Amygdala (tissue), 56 donors: ENCODE measurements at places on chromosomes 16 and 17.

- DNase-seq: no peak
Observed at GRCh38 chr17:17951524-17951923, 20.7 kb downstream of the TOM1L2 start.

DNA sequence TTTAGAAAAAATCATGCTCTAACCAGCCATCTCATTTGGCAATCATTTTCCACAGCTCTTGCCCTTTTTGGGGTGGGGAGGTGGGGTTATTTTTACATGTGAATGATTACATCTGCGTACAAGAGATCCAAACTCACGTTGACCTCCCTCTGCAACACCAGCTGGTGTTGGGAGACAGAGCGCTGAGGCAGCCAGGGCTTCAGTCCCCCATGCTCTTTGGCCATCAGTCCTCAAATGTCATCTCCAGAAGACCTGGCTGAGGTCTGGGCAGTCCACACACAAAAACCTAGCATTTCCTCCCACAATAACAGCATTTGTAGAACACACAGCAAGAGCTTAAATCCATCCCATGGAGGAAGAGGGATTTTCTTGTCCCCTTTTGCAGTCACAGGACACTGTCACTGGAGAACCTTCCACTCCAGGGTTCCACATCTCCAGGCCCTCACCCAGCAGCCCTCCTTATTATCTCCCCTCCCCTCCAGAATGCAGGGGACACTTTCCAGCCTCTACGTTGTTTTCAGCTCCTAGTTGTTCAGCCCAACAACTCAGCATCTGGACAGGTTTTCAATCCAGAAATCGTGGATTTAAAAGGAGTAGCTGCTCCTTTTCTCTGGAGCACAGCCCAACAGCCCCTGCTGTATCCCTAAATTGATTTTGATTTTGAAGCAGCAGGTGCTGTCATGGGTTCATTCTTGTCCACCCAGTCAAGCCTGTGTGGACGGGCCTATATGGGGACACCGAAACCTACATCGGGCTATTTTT is 21.1 kb downstream of the MEOX1 start:
- no peak for DNase-seq

- DNase-seq: no peak
Observed at GRCh38 chr16:20940871-20941635, 40.5 kb downstream of the LYRM1 start.

GRCh38 chr17:53234138-53234537 is 588.6 kb upstream of the KIF2B start:
- DNase-seq: no peak

- DNase-seq: no peak
Observed at GRCh38 chr17:52368886-52369285, 210.4 kb upstream of the CA10 start.

DNA sequence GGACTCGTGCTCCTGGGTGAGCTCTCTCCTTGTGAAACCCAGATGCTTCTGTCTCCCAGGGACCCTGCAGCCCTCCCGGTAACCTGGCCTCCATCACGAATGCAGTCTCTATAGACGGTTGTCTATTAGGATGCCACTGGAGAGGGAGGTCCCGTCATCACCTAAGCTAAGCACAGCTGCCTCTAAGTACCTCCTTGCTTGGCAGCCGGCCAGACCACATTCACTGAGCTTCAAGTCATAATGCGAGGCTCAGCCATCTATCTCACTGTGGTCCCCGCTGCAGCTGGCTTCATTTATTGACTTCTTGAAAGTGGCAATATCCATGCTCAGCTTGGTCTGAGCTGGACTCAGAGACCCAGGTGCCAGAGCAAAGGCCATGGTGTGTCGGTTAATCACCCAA is 74.5 kb upstream of the HSBP1 start:
- no peak for DNase-seq

- DNase-seq: no peak
Observed at GRCh38 chr17:81083125-81083765, 48.3 kb downstream of the BAIAP2 start.

- no peak for DNase-seq
Observed at GRCh38 chr17:37637956-37638355, 5.3 kb downstream of the DDX52 start.

- DNase-seq: no peak
Observed at GRCh38 chr17:50370052-50370451, 2.9 kb downstream of the MRPL27 start.

DNA sequence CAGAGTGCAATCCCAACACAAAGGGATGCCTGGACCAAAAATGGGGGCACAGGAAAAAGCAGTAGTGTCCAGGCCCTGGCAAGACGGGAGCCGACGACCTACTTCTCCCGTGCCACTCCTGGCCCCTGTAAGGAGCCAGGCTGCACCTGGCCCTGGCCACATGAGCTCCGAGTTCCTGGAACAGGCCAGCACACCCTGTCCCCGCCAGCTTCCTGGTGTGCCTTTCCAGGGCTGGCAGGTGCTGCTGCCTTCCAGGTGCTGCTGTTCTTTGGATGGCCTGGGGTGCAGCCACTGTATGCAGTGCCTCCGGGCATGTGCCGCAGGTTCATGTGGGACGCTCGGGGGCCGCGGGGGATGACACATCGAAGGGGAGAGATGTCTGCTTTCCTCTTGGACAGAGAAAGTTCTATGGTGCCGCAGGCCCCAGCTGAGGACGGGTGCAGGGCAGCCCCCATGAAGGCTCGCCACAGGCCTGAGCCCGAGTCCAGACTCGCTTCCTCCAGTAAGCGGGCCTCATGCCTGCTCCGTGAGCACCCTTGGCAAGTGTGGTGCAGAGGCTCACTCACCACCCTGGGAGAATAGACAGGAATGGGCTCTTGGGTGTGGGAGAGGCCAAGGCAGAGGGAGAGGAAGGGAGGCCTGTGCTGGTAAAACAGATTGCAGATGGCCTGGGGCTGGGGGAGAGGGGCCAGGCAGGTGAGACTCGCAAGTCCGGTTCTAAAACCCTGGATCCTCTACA is 54.7 kb upstream of the FASN start:
- no peak for DNase-seq

GRCh38 chr16:82156761-82157533 is 13.1 kb downstream of the MPHOSPH6 start:
- DNase-seq: no peak

DNA sequence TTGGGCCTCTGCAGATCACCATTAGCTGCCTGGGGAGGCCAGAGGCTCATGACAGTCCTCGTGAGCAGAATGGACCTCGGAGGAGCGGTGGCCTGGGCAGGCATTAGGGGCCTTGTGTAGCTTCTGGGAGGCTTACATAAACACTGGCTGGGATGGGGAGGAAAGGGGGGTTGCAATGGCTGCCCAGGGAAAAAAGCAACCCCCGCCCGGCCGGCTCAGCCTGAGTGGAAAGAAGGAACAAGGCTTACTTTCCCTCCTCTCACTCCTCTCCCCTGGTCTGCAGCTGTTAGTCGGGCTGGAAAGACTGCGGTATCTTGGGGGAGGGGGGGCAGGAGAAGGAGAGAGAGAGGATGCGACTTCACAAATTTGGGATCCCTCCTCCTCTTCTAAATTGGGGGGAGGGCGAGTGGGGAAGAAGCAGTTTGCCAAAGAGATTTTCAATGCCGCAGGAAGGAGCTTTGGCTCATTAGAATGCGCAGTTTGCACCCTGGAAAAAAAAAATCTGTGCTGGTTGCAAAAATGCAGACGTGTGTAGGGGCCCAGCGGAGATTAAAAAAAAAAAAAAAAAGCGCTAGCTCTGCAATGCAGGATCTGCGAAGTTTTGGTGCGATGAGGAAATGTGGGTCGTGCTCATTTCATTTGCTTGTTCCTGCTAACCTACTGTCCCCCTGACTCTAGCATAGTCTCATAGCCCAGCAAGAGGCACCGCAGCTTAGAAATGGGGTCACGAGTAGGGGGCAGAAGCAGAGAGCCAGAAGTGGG is 6.6 kb upstream of the NR1D1 start:
- no peak for DNase-seq

DNA sequence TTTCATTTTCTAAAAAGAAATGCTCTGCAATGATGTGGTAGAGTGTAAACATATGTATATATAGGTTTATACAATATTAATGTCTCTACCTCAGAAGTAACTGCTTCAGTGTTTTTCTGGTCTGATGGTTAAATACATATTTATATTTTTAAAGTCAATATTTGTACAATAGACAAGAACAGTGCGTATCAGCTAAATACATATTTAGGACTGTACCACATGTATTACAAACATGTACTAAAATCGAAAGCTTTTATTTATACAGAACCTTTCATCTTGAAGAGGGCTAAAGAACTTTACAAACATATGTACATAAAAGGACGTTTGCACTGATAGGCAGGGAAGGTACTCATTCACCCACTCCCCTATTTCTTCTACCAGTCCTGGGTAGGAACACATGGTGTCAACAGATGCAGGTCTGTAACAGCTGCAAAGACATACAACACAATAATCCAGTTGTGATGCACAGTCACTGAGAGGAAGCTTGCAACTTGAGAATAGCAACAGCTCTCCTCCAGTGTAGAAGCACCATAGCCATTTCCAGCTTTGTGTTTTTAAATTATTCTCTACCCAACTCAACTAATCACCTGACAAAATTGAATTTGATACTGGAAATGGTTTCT is 206.9 kb upstream of the C17orf78 start:
- no peak for DNase-seq

DNA sequence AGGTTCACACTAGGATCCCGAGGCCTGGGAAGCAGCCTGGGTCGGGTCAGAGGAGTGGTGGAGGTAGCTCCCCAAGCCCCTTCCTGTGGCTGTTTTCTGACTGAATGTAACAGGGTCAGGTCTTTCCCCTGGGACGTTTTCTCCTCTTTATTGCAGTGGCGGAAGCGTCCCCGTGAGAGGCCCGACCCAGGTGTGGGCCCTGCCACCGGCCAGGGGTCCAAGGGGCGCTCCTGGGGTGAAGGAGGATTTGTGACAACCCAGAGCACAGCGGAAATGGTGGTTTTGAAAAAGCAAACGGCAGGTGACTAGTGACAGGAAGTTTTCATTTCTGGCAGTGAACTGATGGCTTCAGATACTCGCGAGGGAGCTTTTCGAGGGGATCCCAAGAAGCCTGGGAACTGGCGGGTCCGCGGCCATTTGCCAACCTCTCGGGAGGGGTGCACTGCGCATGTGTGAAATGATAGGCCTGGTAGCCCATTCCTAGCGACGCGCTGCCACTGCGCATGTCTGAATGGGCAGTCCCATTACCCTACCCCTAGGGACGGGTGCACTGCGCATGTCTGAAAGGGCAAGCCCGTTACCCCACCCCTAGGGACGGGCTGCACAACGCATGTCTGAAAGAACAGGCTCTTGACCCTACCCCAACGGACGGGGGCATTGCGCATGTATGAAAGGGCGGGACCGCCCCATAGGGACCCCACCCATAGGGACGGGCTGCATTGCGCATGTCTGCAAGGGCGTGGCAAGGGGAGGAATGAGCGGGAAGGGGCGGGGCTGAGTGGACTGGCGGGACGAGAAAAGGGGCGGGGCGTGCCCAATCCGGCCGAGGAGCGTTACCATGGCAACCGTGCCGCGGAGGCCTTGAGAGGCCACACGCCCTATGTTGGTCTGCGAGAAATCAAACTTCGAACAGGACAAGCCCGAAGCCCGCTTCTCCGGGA is 1747.9 kb downstream of the TP53TG3F start:
- DNase-seq: no peak

DNA sequence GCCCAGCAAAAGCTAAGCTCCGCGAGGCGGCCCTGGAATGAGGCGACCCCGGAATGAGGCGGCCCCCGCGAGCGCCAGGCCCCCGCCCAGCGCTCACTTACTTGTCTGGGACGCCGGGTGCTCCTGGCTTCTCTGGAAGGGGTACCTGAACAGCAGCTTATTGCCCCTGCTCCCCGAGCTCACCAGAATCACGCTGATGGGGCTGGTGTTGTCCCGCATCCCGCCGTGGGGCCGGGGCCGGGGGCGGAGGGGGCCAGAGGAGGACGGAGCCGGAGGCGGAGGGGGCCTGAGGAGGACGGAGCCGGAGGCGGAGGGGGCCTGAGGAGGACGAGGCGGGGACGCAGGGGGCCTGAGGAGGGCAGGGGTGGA is 440 bp downstream of the NPRL3 start:
- DNase-seq: no peak

DNA sequence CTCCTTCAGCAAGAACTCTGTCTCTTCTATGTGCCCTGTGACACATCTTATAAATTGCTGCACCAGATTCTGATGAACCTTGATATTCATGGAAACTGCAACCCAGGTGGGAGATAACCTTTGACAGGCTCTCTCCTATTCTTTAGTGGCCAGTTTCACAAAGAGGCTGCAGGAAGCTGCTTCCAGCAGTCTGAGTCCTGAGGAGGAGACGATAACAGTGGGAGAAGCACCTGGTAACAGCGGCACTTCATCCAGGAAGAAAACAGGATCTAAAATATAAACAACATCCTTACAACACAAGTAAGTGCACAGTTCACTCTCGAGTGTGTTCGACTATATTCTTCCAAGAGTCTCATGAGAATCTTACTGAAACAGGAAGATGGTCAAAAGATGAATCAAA is 180.1 kb downstream of the MAP2K6 start:
- no peak for DNase-seq

DNA sequence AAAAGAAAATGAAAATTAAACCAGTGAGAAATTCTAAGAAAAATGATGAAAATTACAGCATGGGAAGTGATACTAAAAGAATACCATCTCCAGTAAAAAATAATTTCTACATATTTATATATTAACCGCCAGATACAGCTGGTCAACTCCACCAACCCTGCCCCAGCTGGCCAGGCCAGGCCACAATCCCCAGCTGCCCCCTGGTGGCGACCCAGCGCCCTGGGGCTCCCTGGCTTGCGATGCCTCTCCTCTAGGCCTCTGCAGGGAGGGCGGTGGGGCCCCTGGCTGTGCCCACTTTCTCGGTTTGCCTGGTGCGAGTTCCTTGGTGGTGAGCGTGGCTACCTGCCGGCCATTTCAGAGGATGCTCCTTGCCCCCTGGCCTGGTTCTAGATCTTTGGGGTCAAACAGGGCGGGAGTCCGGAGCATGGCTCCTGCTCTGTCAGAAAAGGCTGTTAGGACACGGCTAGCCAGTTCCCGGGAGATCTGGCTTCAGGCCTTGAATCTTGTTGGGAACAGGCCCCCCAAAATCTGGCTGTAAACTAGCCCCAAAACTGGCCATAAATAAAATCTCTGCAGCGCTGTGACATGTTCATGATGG is 14.5 kb downstream of the GLIS2 start:
- DNase-seq: peak; percentile 26

DNA sequence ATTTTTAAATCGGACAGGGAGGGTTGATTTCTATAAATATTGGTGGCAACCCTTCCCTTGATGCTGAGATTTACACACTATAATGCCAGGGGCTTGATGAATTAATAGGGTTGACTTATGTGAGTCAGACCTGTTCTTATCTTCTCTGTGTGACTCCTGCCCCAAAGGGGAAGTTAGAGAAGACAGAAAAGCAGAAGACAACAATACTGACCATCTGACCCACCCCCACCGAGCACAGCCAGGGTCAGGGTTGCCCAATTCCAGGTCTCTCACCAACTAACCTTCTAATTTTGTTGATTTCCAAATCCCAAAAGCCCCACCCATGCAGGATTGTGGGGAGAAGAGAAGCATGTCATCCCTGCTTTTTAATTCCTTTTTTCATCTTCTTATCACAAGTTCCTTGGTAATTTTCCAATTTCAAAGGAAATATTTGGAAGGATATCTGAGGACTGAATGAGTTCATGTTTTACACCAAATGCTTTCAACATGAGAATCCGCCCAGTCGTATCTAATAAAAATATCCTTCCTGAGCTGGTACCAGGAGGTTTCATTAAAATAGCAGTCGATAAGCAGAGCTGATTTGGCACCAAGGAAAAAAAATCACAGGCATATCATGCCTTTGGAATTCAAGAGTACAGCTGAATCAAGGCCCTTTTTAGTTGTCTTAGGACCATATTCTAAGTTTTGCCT is 603.4 kb upstream of the CDH11 start:
- no peak for DNase-seq
